ENCODE measurements at places on chromosomes 12 and 14.
A peak's percentile ranks its signal among the peaks of the same experiment; 100 is the strongest.

GRCh38 chr14:96909841-96910364, 112.7 kb downstream of the VRK1 start:
- no peak for DNase-seq

DNA sequence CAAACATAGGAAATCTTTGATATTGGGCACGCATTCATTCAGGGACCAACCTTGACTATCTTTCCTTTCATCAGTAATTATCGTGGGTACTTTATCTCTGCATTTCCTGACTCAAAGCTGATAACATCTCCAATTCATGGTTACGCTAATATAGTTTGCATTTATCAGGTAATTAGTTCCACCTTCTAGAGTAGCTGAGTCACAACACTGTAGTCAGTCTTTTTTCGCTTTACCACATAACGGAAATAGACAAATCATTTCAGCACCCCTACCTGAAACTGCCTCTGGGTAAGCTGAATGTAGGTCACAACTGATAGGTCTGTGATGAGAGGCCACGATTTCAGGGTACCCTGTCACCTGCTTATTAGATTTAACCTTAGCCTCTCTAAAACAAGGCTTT, 36.7 kb upstream of the IL22 start:
- no peak for DNase-seq

DNA sequence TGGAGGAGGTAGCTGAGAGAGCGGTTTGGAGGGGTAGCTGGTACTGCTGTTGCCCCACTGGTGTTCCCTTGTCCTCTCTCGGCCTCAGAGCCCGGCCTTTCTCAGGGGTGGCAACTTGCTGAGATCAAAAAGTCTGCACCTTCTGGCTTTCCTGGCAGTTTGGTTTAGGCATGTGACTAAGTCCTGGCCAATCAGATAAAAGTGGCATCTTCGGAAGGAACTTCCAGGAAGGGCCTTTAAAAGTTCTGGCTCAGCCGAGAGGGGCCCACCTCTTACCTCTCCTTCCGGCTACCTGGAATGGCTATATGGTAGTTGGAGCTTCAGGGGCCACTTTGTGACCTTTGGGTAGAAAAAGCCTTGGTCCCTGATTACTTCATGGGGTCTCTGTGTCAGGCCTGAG, 152.6 kb downstream of the GLT1D1 start:
- DNase-seq = no peak

- no peak for DNase-seq
These were observed 253.0 kb downstream of the SNAPC1 start for GRCh38 chr14:62015243-62015642.

DNA sequence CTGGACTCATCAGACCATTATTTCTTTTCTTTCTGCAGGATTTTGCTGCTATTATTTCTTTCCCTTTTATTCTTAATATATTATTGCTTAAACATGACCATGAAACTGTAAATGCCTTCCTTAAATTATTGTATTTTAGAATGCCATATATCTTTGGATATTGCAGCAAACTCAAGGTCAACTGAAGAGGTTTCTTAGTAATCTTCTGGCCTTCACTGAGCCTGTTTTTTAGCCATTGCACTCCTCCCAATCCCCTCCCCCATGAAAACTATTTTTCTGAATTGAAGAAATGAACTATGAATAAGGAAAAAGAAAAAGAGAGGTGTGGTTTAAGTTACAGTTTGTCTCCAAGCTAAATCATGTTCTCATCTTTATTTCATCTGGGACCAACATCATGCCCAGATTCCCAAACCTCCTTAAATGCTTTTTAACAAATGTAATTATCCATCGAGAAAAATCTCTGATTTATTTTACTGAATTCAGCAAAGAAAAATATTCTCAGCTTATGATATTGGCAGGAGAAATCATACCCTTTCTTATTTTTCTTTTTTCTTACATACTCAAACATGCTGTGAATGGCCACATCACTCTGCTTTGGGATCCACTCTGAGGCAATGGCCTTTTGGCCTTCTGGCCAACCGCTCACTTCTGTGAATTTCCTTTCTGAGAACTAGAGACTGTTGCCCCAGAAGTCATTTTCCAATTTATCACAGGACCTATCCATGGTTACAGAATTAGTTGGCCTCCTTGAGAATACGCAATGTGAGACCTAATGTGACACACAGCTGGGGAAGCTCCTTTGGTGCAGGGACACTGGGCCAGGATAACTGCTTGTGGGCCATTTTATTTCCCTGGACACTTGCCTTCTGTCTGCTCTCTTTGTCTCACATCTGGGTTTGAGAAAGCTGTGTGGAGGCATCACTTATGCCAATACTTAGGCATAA, 50.9 kb downstream of the IGF1 start:
- no peak for DNase-seq

- no peak for DNase-seq
These were observed 1.7 kb upstream of the VASH1 start for GRCh38 chr14:76759589-76759988.

DNA sequence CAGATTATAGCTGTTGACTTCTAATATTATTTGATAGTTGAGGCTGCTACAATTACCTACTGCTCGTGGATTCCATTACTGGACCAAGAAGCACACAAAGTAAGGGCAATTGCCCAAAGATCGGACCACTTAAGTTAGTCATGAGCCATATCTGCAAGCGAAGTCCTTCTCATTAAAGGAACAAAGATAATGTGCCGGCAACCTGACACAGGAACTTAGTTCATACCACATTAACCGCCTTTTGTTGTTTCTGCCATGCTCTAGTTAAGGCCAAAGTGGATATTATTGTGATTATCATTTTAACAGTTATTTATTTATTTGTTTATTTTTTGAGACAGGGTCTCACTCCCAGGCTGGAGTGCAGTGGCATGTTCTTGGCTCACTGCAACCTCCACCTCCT, 38.1 kb upstream of the TMED10 start:
- no peak for DNase-seq

GRCh38 chr12:109256011-109256410, 53.1 kb downstream of the FOXN4 start:
- no peak for DNase-seq

- DNase-seq = no peak
These were observed 49.0 kb downstream of the TSPAN11 start for GRCh38 chr12:30975581-30975980.

- DNase-seq = peak; percentile 93
These were observed 80.0 kb downstream of the AACS start for GRCh38 chr12:125145196-125145595.

DNA sequence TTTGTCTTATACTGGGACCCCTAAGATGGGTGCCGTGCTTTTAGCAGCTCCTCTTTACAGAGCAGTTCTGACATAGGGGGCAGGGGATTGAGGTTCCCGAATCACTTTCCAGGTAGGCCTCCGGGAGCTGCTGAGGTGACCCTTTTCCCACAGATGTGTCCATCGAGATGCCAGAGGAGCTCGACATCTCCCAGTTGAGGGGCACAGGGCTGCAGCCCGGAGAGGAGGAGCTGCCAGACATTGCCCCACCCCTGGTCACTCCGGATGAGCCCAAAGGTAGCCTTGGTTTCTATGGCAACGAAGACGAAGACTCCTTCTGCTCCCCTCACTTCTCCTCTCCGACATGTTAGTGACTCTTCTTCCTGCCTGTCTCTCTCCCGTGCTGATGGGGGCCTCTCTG, 4.3 kb upstream of the TPI1 start:
- no peak for DNase-seq

GRCh38 chr14:70722418-70722817, 80.7 kb downstream of the TTC9 start:
- DNase-seq = no peak

DNA sequence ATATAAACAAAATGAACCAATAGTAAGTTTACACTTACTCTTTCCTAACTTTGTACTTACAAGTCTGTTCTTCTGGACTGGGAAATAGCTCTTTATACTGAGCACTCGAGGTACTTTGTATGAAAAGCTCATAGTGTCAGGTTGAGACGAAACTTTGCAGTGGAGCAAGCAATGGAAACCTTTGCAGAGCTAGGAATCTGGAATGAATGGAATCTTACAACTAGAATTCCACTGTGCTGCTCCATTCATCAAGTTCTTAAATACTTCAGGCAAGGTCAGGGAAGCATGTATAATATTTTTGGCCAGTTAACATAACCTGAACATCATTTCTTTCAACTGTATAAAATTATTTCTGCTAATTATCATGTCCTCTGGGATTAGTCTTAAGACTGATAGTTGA, 1327.5 kb upstream of the FLRT2 start:
- DNase-seq = no peak

All from NCI-H524 (cell line).